CD8-positive, alpha-beta memory T cell (primary cell): ENCODE measurements at places on chromosomes 11 and 22. TPM values are rescaled to one million over a fixed set of nuclear protein-coding genes. Genes with fewer than 3 reads are reported as not detected.

GRCh38 chr11:776263-776560 lies 1.1 kb downstream of the GATD1 start:
- no peak for DNase-seq

GRCh38 chr11:101583251-101584128 lies at the start of gene TRPC6:
Gene TRPC6, minus strand, starts transcription at chr11:101584007. Its CDS starts 504 bp downstream, at chr11:101583503.
- DNase-seq, result no peak

The OPCML gene
- polyA plus RNA-seq, result not detected

The LINC01488 gene
- not detected for polyA plus RNA-seq

The ANGPTL5 gene
- not detected for polyA plus RNA-seq

GRCh38 chr11:3171931-3172560 lies 6.9 kb upstream of the OSBPL5 start:
- DNase-seq, result no peak

- DNase-seq, result no peak
These were observed 56.3 kb downstream of the LRRC74B start for GRCh38 chr22:21101877-21102638.

DNA sequence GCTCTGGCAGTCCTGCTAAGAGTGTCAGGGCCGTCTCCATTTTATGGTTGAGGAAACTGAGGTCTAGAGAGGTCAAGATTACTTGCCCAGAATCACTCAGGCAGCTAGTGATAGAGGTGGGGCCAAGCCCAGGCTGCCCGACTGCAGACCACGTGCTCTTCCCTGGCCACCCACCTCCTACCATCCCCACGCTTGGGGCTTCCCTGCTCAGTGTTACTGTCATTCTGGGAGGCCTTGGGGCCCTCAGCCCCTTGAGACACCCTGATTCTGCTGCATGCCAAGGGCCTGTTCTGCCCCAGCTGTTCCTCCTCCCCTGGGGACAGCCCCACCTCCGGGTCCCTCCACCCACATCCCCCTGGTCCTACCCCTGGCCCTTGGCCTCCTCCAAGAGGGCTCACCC lies 17.2 kb upstream of the TAB1 start:
- DNase-seq, result no peak

GRCh38 chr11:116421529-116422185 lies 351.1 kb downstream of the BUD13 start:
- no peak for DNase-seq

- no peak for DNase-seq
These were observed 138.2 kb upstream of the MTMR2 start for GRCh38 chr11:96062134-96062533.

DNA sequence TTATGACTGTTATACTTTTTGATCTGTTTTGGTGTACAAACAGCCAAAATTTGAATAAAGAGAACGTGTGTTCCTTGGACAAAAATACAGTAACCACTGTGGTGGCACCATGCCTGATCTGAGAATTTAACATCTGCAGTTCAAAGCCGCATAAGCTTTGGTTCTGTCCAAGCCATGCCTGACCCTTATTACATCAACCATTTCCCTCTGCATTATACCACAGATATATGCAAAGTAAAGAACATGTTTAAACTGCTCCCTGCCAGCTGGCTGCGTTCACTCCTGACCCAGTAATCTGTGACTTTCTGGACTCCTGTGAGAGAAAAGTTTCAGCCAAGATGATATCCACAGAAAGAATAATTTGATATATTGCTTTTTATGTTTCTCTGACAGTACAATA lies 890.5 kb upstream of the ANO3 start:
- no peak for DNase-seq

The SYT7 gene
- polyA plus RNA-seq, result not detected

The GAB2 gene
- polyA plus RNA-seq, result not detected
